ENCODE measurements at places on chromosomes 3 and 15. TPM values are rescaled to one million over a fixed set of nuclear protein-coding genes. Genes with fewer than 3 reads are reported as not detected.
A peak's percentile ranks its signal among the peaks of the same experiment; 100 is the strongest.

Gene AGBL1
- total RNA-seq: under 0.01 TPM

- H3K27ac ChIP-seq: no peak overlapping the region
- H3K4me1 ChIP-seq: peaks cover 17% of the 10 kb centered on the region
- H3K36me3 ChIP-seq: peaks cover 9% of the 10 kb centered on the region
- H3K4me3 ChIP-seq: no peak overlapping the region
Observed at GRCh38 chr3:12312010-12312409, 23.1 kb downstream of the PPARG start.

DNA sequence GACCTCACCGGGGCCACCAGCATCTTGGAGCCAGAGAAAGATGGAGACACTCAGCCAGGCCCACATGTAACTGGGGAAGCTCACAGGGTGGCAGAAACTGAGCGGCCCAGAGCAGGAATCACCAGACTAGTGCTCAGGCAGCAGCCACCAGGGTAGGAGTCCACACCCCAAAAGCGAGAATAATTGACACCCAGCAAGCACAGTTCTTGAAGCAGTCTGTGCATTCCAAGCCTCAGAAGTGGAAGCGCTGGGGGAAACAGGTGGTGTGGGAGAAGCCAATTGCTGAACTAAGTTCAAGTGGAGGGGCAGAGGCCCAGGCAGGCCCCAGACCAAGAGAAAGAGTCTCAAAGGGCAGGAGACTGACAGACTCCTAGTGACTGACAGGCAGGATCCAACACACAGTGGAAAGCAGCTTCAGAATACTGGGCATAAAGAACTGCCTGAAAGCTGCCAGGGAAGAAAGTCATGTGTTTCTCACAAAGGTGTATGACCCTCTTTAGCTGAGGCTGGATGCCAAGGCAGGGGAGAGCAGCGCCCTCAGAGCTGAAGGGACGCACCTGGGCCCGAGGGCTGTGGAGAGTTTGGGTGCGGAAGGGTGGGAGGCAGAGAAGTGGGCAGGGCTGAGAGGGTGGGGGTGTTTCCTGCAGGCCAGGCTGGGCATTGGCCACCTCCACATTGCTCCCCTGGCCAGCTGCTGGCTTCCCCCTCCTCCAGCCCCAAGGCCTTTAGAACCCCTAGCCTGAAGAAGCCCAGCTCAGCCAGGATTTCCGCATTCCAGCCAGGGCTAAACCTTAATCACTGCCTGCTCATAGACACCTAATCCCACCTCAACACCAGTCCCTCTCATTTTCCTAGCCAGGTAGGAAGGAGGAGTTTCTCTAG lies 7.7 kb downstream of the NT5DC2 start:
- H3K36me3 ChIP-seq: peaks cover 52% of the 10 kb centered on the region
- no peaks in the 10 kb centered on the region for H3K4me1 ChIP-seq
- no peaks in the 10 kb centered on the region for H3K27me3 ChIP-seq
- DNase-seq: no peak

Gene ALDH1A3
- 37.6 TPM for total RNA-seq

DNA sequence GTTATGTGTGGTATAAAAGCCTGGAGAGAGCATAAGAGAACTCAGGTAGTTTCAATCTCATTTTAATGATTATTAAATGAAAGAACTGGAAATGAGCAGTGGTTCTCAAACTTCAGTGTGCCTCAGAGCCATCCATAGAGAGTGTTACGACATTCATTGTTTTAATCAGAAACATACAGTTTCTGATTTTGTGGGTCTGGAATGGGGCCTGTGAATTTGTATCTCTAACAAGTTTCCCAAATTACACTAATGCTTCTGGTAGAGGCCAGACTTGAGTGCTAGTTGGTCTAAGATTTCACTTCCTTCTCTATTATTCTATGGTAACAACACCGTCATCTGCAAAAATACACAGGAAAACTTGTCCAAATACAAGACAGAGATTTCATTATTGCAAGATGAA lies 292.0 kb upstream of the NECTIN3 start:
- no peak overlapping the region for H3K4me3 ChIP-seq
- H3K36me3 ChIP-seq: no peaks in the 10 kb centered on the region
- DNase-seq: no peak
- no peaks in the 10 kb centered on the region for H3K4me1 ChIP-seq

DNA sequence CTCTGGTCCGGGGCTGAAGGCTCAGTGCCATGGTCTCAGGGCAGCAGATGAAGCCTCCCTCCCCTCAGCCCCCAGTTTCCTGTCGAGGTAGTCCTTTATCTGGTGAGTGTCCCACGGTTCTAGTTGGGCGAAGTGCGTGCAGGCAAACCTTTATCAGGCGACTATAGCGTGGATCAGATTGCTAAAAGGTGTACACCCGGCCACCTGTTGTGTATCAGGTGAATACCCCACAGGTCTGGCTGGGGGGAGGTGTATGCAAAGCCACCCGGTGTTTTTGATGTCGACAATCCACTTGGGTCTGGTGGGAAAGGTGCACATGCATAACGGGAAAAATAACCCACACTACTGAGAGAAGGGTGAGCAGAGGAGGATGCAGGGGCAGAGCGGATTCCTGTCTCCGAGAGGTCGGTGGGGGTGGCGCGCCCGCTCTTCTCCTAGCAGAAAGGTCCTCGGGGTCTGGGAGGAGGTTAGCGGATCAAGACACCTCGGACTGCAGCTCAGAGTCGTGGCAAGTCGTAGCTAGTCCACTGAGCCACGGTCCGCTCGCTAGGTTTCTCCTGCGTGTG lies 507 bp downstream of the SLC12A6 start:
- peak overlapping the region; percentile 94 for H3K4me3 ChIP-seq
- H3K27me3 ChIP-seq: no peaks in the 10 kb centered on the region
- no peak for DNase-seq
- peak overlapping the region; percentile 95 for H3K27ac ChIP-seq

Data from stomach (tissue), 19 donors.